Activated CD4-positive, alpha-beta T cell treated with anti-CD3 and anti-CD28 coated beads for 36 hours (primary cell): ENCODE measurements at places on chromosomes 2 and 18. TPM values are rescaled to one million over a fixed set of nuclear protein-coding genes. Genes with fewer than 3 reads are reported as not detected.

- H3K4me3 ChIP-seq: no peak overlapping the region
- DNase-seq: no peak
- no peaks in the 10 kb centered on the region for H3K27me3 ChIP-seq
- peaks cover 2% of the 10 kb centered on the region for H3K36me3 ChIP-seq
- H3K4me1 ChIP-seq: no peaks in the 10 kb centered on the region
Measured at GRCh38 chr2:62158444-62159121, 37.3 kb upstream of the B3GNT2 start.

DNA sequence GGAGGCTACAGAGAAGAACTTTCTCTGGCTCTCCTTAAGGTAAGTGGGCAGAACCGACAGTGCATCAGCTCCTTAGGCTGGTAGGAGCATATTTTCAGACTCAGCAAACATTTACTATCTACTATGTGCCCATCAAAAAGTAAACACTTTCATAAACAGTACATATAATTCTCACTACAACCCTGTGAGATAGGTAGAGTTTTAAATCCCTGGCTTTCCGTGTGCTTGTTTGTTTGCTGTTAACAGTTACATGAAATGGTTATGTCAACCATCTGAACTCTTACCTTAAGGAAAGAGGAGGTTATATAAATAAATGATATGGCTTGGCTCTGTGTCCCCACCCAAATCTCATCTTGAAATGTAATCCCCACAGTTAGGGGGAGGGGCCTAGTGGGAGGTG is 310.1 kb downstream of the ALK start:
- H3K4me1 ChIP-seq: peaks cover 3% of the 10 kb centered on the region
- no peak overlapping the region for H3K27ac ChIP-seq
- DNase-seq: no peak
- peaks cover 26% of the 10 kb centered on the region for H3K27me3 ChIP-seq
- no peak overlapping the region for H3K4me3 ChIP-seq

DNA sequence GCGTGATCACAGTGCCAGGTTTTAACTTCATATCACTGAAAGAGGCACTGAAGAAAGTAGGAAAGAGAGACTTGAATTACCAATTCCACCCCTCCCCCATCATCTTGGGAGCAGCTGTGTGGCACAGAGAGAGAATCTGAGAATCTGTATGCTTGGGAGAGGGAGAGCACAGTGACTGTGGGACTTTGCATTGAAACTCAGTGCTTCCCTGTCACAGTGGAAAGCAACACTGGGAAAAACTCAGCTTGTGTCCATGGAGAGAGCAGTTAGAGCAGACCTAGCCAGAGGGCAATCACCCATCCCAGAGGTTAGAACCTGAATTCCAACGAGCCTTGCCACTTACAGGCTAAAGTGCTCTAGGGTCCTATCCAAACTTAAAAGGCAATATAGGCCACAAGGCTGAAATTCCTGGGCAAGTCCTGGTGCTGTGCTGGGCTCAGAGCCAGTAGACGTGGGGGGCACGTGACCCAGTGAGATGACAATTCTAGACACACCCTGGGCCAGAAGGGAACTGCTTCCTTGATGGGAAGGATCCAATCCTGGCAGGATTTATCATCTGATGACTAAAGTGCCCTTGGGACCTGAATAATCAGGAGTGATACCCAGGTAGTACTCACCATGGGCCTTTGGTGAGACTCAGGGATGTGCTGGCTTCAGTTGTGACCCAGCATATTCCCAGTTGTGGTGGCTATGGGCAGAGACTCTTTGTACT is 15.5 kb upstream of the ABCB11 start:
- no peak overlapping the region for H3K4me3 ChIP-seq
- DNase-seq: no peak
- no peak overlapping the region for H3K27ac ChIP-seq
- no peaks in the 10 kb centered on the region for H3K4me1 ChIP-seq
- H3K27me3 ChIP-seq: no peaks in the 10 kb centered on the region

- H3K36me3 ChIP-seq: peaks cover 5% of the 10 kb centered on the region
- peaks cover 37% of the 10 kb centered on the region for H3K4me1 ChIP-seq
- H3K4me3 ChIP-seq: no peak overlapping the region
Measured at GRCh38 chr2:168594778-168595177, 138.7 kb downstream of the CERS6 start.

DNA sequence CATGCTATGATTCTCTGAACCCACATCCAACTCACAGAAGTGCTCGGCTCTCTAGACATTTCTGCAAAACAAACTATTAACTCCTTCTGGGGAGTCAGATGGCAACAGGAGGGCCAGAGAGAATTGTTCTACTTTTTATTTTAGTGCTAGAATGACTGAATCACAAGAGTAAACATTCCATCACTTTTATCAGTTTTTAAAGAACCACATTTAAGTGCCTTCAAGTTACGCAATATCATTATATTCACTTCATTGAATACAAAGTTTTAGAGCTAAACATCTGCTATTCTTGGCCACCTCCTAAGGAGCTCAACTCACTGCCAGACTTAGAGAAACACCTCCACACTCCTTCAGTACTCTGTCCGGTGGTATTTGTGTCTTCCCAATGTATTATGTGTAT is 22.4 kb downstream of the B4GALT6 start:
- no peak overlapping the region for H3K27ac ChIP-seq
- no peaks in the 10 kb centered on the region for H3K36me3 ChIP-seq
- H3K27me3 ChIP-seq: no peaks in the 10 kb centered on the region

DNA sequence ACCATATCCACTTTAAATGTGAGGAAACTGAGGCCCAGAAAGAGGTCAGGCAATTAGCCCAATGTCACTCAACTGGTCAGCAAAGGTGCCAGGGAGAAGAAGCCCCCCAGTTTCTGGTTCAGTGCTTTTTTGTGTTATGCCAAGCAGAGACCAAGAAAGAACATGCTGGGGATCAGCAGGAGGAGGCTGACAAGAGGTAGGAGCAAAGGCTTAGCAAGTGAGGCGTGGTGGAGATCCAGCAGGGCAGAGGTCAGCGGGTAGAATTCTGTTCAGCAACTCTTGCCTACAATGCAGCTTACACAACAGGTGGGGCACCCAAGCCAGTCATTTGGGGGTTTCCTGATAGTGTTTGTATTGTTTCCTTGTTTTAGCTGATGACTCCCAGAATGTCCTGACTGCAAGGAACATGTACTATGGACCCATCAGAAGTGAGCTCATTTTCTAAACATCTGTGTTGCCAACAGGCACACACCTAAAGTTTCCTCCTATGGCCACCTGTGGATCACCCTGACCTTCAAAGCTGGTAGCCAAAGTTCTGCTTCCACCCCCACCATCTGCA is 28.2 kb downstream of the LPIN2 start:
- DNase-seq: no peak
- H3K36me3 ChIP-seq: peaks cover 34% of the 10 kb centered on the region
- H3K4me3 ChIP-seq: no peak overlapping the region
- H3K27ac ChIP-seq: peak overlapping the region; percentile 85
- peaks cover 75% of the 10 kb centered on the region for H3K4me1 ChIP-seq
- no peaks in the 10 kb centered on the region for H3K27me3 ChIP-seq

GRCh38 chr18:55795101-55795669 is 207.2 kb upstream of the TCF4 start:
- H3K4me3 ChIP-seq: no peak overlapping the region
- H3K4me1 ChIP-seq: no peaks in the 10 kb centered on the region
- no peaks in the 10 kb centered on the region for H3K36me3 ChIP-seq
- no peak for DNase-seq

ASNSD1 gene
- total RNA-seq: 58.4 TPM

AOX1 gene
- total RNA-seq: 0.82 TPM

SPOPL gene
- total RNA-seq: 9.4 TPM

DPP4 gene
- 15.9 TPM for total RNA-seq

TAF4B gene
- 24.0 TPM for total RNA-seq
